ENCODE measurements at places on chromosomes 6 and 20.

- peak; percentile 93 for DNase-seq
Measured at GRCh38 chr6:166515072-166515810, 71.2 kb downstream of the RAMACL start.

- no peak for DNase-seq
Measured at GRCh38 chr6:87747646-87748045, 45.6 kb upstream of the AKIRIN2 start.

DNA sequence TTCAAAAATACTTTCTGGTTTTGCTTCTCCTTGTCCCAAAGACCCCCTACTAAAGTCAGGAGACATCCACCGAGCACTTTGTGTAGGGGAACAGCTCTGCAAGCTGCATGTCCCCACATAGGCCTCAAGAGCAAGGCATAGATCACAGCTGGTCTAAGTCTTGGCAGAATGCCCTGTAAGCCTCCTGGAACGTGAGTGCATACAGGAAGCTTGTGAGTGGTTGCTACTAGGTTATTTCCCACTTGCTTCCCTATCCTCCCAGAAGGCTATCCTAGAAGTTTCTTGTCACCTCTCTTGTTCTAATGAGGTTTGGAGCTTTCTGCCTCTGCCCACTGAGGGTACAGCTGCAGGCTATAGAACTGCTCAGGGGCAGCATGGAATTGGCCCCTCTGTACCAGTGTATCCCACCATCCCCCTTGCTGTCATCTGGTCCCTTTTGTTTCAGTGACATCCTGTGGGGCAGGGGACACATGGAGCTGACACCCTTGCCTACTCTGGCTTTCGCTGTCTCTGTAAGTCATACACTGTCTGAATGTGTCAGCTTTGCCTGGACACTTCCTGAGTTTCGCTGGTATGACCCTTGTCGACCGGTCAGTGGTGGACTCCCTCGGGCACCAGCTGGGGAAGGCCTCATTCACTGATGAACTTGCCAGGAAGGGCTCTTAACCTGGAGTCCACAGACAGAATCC is 35.6 kb upstream of the KCNK16 start:
- DNase-seq, result peak; percentile 61

DNA sequence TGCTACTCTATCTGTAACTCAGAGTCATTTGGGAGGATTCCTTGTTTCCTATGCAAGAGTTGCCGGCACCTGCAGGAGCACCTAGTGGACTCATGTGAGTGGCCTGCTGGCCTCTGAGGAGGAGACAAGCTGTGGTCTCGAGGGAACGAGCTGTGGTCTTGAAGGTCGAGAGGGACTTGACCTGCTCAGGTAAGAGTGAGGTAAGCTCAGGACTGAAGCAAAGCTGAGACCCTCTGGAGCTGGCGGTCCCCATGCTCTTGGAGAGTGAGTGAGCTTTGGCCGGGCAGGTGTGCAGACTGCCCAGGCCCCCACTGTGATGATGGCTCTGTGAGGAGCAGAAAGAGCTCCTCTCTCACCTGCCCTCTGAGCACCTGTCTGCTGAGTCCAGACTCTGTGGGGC is 214.3 kb downstream of the MYLK4 start:
- DNase-seq, result no peak

GRCh38 chr20:19301843-19302242 is 89.4 kb downstream of the SLC24A3 start:
- DNase-seq, result no peak

DNA sequence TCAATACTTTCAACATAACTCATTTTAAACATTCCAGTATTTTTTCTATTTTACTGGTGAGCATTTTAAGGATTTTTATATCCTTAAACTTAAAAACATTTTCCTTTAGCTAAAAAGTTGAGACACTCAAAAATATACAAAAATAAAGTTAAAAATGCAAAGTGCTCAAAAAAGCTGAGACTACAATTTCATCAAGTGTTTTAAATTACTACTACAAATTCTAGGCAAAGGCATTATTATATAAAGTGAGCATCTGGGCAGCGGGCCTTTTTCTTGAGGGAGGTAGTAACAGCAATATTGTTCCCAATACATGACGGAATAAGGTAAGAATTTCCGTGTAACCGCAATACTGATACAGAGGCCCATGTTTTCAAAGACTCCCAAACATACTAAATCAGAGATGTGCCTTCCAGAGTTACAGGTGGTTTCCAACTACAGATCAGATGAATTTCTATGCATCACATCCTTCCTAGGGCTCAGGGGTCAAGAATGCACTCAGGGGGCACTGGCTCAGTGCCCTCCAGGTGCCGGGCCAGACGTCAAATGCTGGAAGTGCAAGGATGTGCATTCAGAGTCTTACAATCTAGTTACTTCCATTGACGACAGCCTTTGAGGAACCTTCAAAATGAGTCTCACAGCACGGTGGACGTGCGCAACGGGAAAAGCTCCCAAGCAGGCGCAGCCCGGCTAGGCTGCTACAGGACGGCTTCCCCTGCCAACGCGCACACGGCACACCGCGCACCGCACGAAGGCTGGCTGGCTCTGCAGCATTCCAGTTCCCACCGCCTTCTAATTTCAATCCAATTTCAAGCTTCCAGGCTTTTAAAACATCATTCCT is 1.7 kb downstream of the PHF10 start:
- peak; percentile 80 for DNase-seq

- DNase-seq, result no peak
Measured at GRCh38 chr6:155221086-155221485, 42.7 kb upstream of the CLDN20 start.

DNA sequence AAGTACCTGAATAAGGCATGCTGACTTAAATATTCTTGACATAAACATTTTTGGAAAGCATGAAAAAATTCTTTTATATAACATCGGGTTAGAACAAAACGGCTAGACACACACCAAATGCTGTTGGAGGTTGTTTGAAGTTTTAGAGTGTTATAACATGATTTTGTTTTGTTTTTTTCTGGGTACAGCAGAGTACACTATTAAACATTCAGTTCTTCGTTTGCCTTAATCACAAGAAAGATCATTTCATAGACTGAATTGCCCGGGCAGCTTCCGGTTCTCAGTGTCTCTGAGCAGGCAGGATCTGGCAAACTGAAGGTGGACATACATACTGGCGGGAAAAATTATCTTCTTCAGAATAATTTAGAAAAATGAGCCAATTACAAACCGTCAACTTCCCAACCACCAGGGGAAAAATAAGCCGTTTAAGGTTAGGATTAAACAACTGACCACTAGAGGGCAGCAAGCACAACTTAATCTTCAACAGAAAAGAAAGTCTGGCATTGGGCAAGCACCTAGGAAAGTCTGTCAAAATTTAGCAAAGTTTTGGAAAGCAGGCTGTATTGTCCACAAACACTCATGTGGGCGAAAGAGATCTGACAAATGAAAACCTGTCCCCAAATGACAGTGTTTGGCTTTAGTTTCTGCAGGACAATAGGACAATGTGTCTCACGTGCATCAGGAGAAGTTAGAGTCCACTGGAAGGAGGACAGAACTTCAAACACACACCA is 15.0 kb downstream of the ZNF217 start:
- DNase-seq, result peak; percentile 94

GRCh38 chr20:49420811-49421295 is 61.6 kb downstream of the KCNB1 start:
- peak; percentile 42 for DNase-seq

DNA sequence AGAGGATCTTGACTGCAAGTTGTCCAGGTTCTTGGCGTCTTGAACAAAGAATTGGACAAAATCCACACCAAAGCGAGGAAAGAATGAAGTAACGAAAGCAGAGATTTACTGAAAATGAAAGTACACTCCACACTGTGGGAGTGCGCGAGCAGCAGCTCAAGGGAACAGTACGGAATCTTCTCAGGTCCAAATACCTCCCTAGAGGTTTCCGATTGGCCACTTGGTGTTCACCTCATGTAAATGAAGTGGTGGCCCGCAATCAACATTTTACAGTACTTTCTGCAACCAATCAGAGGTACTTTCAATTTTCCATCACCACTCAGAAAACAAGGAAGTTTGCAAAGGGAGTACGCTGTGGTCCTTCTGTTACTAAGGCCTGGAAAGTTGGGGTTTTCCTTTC is 122.4 kb downstream of the PTPRK start:
- peak; percentile 82 for DNase-seq

DNA sequence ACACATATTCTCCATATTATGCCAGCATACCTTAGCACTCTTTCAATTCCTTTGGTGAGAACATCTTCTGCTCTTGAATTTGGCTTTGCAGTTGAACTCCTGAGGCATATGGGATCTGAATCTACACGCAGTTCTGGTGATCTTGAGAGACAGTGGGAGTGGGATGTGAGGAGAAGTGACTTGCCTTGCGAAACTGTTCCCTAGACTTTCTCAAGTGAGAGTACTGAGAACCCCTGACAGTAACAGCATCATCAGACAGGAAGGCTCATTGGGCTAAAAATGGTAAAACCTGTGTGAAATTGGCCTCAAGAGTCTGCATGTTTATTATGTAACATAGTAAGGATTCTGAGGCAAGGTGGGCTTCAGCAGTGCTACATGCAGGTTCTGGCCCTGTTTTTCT is 49.1 kb upstream of the CEP85L start:
- no peak for DNase-seq

- DNase-seq, result peak; percentile 49
Measured at GRCh38 chr20:38751360-38751976, 3.2 kb downstream of the ACTR5 start.

- DNase-seq, result peak; percentile 41
Measured at GRCh38 chr20:35091816-35092523, 637 bp downstream of the TRPC4AP start.

DNA sequence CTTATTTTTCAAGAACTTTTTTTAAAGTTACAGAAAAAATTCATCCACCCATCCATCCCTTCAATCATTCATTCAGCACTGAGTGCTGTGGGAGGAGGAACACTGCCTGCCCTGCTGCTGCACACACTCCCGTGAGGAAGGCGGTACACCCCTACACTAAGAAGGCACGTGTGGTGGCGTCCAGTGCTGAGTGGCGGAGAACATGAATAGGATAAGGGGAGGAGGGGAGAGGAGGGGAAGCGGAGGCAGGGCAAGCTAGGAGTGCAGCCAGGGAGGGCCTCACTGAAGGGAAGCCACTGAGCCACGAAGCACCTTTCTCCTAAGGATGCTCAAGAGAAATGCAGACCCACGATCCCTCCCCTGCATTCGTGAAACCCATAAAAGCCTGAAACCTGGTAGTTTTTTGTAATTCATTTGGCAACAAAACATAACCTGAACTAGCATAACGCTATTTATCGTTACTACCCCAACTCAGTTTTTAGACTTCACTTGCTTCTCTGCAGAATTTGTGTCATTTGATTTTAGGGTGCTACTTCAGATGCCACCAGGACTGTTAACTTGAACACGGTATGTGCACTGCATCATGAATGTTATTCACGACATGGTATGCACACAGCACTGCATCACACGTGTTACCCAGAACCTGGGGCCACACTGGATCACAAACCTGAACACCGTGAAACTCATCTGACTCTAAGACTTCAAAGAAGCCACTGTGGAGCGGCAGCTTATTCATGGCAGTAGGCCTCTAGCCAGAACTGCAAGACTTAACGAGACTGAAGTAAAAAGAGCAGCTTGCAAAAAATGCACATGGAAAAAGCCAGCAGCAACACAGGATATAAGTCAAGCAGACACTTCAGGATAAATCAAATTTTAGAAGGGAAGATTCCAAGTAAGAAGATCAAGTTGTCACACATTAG is 3.5 kb downstream of the RNASET2 start:
- no peak for DNase-seq

- DNase-seq, result no peak
Measured at GRCh38 chr20:50722424-50723155, 8.8 kb upstream of the PARD6B start.

DNA sequence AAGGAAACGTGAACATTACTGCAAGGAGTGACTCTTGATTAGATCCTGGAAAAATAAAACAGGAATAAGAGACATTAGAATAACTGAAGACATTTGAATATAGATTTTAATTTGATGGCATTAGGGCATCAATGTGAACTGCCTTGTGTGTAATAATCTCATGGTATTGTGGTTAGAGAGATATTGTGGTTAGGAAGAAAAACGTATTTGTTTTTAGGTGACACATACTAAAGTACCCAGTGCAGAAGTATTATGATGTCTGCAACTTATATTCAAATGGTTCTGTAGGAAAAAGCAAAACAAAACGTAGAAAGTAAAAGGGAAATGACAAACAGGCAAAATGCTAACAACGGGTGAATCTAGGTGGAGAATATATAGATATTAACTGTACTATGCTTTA is 65.9 kb upstream of the OGFRL1 start:
- DNase-seq, result no peak

- no peak for DNase-seq
Measured at GRCh38 chr20:25275813-25276532, 28.1 kb downstream of the PYGB start.

GRCh38 chr6:89122625-89123024 is 4.8 kb upstream of the SRSF12 start:
- DNase-seq, result peak; percentile 50
